ENCODE measurements at places on chromosomes 7 and 10. TPM values are rescaled to one million over a fixed set of nuclear protein-coding genes. Genes with fewer than 3 reads are reported as not detected.

- no peak for DNase-seq
Observed at GRCh38 chr10:34213805-34214197, 601.3 kb downstream of the PARD3 start.

The LEP gene
- not detected for total RNA-seq

The DLX6 gene
- total RNA-seq: not detected

- no peak for DNase-seq
Observed at GRCh38 chr7:6482307-6482706, 34.6 kb upstream of the DAGLB start.

The IPMK gene
- total RNA-seq: 13.5 TPM

- peak; percentile 80 for DNase-seq
Observed at GRCh38 chr10:64041989-64042490, 520.8 kb downstream of the REEP3 start.

GRCh38 chr10:14905890-14906289 lies 27.2 kb downstream of the SUV39H2 start:
- DNase-seq: no peak

GRCh38 chr7:141001122-141001521 lies 13.6 kb downstream of the MRPS33 start:
- no peak for DNase-seq

DNA sequence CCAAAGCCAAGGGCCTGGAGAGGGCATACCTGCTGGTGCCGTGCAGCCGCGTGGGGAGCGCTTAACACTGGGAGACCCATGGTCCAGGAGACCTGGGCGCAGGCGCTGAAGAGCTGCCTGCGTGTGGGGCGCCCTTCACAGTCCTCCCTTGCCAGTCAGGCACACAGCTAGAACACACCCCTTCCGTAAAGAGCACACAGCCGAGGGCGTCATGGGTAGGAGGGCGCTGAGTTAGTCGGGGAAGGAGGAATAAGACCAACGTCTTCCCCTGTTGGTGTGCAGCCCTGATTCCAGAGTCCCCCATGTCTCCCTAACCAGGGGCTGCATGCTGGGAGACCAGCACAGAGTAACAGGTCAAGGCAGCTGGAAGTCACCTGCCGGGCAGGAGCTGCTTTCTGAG lies 273.9 kb downstream of the USP6NL start:
- DNase-seq: peak; percentile 80

The OTUD1 gene
- 34.4 TPM for total RNA-seq

The GLI3 gene
- 7.2 TPM for total RNA-seq

DNA sequence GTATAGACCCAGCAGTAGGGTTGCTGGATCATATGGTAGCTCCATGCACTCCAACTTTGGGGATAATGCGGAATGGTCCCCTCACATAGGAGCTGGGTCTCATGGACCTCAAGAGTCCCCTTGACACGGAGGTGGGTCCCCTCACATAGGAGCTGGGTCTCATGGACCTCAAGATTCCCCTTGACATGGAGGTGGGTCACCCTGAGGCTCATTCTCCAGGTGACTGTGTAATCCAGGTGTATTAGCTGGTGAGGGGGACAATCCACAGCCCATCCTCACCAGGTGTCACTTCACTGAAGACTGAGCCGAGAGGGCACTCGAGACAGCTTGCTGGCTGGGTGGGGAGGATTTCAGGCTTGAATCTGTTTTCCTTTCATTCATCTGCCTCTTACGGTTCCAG lies 121.9 kb downstream of the PTPN20 start:
- no peak for DNase-seq

The STEAP2 gene
- 5.6 TPM for total RNA-seq

DNA sequence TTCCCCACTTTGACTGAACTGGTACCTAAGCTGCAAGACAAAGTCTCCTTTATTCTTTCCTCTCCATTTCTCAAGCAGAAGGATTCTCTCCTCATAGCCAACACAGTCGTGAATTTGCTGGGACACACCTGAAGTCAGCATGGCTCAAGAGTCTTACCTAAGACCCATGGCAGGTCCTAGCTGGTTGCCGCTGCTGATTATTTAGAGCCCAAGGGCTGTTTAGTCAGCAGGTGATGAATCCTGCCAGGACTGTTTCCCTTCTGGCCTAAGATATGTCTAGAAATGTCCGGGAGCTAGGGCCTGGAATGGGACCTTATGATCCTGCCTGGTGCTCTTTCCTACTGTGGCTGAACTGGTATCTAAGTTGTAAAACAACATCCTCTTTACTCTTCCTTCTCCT lies 82.8 kb downstream of the AHCYL2 start:
- DNase-seq: no peak

The LIPA gene
- 216 TPM for total RNA-seq

The ANK3 gene
- total RNA-seq: 133 TPM

DNA sequence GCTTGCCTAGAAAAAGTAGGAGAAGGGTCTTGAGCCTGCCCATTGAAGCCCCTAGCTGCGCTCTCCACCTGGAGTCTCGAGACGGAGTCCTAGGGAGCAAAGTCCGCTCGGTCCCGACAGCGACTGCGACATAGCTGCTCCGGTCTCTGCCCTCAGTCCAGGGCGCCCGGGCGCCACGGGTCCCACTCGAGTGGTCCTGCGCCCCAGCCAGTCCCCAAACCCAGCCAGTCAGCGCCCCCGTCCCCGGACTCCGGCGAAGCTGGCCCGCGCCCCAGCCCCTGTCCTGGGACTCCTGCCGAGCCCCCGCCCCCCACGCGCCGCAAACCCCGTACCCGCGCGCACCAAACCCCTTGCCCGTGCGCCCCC lies 490 bp downstream of the TNS3 start:
- peak; percentile 84 for DNase-seq

DNA sequence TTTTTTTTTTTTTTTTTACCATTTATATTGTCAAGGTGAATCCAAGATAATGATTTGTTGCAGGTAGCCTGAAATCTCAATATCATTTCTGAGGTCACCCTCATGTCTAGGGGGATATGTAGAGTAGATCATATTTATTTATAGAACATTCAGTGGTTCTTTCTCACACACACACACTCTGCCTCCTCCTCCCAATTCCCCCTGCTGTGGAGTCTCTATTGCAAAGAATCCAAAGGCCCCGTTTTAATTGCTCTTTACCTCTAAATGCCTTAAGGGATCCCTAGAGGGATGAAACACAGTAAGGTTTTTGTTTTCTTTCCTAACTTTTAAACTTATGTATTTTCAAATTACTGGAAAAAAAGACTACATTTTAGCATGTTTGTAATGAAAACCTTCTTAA lies 170.0 kb downstream of the PRKG1 start:
- DNase-seq: no peak

DNA sequence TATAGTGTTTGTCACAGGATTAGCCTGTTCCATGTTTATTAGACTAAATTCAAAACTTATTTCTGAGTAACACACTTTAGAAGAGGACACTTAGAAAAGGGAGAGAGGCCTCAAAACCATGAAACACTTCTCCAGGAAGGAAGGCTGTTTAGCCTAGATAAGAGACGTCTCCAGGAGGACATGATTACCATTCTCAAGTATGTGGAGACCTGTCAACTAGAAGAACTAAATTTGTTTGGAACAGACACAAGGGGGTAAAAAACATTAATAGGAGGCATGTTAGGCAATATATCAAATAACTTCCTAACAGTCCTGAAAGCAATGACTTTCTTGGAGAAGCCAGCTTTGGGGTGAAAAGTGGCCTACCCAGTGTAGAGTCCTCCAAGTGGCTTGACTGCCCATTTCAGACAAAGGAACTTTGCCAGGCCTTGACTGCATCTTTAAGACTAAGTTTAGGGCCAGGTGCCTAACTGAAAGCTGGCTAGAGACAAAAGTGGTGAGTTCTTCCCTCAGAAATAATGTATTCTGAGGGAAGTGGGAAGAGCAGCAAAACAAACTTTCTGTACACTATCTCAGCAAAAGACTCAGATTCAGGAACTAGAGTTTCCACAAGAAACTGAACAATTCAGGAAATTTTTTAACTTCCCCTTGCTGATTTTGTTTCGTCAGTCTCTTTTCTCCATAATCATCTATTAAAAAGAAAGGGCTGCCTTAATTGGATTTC lies 11.8 kb downstream of the NCOA4 start:
- no peak for DNase-seq

The PAX4 gene
- not detected for total RNA-seq

DNA sequence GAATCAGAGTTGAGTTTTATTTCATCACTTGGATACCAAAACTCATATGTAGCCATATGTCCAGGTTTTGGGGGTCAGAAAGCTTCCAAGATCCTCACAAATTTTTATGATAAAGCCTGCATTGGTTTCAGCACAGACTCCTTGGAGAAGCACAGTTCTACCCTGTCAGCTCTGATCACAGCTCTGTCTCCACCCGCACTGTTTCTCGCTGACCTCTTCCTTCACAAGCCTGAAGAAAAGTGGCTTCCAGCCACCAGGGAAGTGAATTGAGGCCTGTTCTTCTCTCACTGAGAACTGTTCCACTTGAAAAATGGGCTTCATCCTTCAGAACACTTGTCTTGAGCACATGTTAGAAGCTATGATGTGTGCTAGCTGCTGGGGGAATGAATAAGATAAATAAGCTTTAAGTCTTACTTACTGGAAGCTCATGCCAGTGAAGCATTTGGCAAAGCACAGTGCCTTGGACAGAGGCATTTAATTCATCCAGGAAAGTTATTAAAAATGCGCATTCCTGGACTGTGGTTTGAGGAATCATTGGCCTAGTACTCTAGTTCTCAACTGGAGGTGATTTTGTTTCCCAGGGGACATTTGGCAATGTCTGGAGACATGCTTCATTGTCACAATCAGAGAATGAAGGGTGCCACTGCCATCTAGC lies 133.6 kb downstream of the BMPER start:
- DNase-seq: no peak

DNA sequence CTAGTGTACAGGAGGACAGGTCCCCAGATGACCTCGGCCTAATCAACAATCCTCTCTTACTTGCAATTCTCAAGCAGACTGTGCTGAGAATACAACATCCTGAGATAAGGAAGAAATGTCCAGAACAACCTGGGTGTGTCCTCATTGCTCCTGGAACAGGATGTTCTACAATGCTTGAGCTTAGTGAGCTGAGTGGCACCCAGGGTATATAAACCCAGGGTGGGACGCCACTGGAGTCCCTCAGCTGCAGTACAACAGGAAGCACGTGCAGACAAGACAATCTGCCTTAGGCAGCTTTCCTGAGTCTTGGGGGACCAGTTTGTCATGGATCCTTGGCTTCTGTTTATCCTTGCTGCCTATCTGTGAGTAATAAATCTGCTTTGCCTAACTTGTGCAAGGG lies 27.7 kb upstream of the SLC25A13 start:
- DNase-seq: no peak

DNA sequence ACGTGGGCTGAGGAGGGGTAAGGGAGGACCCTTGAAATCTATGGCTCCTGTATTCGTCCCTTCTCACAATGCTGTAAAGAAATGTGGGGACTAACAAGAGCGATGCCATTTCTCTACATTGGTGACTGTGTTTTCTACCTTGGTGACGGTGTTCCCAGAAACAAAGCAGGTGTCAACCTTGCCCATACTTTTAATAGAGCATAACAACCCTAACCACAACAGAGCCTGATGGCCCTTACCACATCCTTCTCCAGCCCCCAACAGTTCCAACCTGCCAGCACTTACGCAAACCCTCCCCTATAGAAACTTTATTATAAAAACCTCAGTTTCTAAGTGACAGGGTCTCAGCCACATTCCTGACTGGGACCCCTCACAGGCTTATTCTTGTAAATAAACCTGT lies 28.2 kb upstream of the ADCYAP1R1 start:
- DNase-seq: peak; percentile 2

GRCh38 chr7:31724696-31725095 lies 37.7 kb downstream of the PPP1R17 start:
- no peak for DNase-seq

The OPN1SW gene
- not detected for total RNA-seq

DNA sequence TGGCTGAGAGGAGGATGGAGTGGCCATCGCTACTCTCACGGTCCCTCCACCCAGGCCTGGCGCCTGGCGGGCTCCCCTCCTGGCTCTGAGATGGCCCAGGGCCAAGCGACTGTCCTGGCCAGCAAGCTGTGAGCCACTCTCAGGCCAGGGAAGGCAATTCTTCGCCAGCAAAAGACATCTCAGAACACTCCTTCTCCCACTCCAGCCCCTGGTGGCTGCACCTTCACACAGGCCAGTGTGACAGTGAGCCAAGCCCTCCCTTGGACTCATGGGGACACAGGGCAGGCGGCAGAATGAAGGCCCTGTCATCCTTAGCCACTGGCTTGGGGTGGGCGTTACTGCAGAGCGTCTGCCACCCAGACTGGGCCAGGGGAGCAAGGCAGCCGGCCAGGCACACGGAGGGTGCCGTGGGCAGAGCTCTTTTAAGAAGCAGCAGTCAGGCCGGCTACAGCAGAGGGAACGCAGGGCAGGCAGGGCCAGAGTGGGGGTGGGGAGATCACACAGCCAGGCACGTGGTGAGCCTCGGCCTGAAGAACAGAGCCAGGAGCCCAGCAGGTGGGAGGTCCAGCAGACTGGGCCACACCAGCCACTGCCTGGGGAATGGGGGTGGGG lies 14.4 kb downstream of the STK32C start:
- no peak for DNase-seq

The HOXA11 gene
- not detected for total RNA-seq

The ZNF107 gene
- 19.4 TPM for total RNA-seq
